AG09309 (cell line): ENCODE measurements at places on chromosomes 7 and 10.
A peak's percentile ranks its signal among the peaks of the same experiment; 100 is the strongest.

DNA sequence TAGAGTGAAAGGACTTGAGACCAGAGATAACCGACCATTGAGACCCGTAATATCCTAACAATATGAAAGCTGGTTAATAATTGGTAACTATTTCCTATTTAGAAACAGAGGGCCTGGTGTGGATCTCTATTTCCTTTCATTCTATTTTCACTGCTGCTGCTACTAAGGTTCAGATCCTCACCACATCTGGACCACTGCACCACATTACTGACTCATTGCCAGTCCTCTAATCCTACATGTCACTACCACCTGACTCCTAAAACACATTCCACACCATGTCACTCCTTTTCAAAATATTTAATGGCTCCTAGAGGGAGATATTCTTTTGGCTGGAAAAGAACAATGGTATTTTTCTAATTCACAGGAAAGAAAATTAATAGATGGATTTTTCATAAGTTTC, 6.4 kb downstream of the USP54 start:
- peak; percentile 43 for DNase-seq

DNA sequence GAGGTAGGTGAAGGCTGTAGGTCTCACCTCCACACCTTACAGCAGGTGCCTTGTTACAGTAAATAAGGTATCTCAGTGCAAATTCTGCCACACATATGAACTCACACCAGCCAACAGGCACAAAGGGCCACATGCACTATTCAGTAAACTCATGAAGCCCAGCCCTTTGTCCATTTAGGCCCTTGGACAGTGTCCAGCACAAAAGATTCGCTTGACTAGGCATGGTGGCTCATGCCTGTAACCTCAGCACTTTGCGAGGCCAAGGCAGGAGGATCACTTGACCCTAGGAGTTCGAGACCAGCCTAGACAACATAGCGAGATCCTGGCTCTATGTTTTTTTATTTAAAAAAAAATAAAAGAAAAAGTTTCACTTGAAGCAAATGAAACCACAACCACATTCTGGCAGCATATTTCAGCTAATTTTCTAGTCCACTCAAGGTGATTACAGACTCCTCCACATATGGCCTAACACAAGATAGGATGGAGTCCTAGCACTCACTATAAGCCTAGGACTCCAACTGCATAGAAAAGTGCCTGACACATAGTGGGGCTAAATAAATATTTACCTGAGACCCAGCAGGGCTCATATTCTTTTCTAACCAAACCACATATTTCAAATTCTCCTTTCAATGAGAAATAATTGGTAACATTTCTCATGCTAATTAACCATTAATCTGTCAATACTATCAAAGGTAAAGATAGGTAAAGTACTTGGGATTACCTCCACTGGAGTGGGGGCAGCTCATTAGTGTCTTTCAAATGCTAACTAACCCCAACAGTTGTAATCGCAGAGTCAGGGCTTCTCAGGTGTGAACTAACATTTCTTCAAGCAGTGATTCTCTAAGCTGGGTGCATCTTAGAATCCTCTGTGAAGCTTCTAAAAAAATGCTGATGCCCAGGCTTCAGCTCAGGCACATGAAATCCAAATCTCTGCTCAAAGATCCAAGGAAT, 4.5 kb upstream of the ANKRD1 start:
- DNase-seq, result no peak

GRCh38 chr10:59099481-59099880, 77.0 kb upstream of the PHYHIPL start:
- DNase-seq, result no peak

DNA sequence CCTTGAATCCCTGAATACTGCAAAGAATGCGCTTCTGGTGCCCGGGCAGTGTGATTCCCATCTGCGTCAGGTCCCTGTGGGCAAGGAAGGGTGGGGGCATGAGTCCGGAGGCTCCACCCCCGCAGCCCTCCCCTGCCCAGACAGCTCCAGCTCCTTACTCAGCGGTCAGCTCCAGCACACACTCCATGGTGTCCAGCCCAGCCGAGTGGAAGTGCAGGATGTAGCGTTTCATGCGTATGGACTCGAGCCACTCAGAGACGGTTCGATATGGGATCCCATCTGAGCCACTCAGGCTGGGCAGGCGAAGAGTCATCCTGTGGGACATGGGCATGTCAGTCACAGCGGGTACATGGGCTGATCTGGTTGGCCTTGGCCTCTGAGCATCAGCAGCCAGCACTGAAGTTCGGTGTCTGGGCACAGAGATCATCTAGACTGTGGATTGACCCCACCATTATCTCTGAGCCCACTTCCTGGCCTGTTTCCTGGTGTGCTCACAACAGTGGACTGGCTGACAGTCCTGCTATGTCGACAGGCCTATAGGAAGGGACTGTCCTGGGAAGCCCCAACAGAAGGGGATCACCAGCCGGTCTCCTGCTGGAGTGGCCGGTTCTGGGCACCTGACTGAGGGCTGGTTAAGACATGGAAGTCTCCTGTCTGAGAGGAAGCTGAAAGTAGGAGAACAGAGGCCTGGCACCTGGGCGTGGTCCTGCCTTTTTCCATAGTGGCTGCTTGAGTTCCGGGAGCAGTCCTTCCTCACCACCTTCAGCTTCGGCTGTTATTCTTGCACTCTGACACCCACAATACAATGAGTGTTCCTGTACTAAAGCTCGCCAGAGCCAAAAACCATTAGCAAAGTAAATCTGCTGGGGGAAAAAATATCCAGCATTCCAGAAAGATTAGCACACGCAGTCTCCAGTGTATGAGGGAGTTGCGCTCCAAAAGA, 10.6 kb downstream of the ZYX start:
- DNase-seq, result no peak

- no peak for DNase-seq
Observed at GRCh38 chr10:133358162-133358924, 524 bp upstream of the FUOM start.

GRCh38 chr10:85430991-85431390, 935.6 kb downstream of the GRID1 start:
- DNase-seq, result no peak

GRCh38 chr7:149430192-149430591, 30.7 kb downstream of the ZNF777 start:
- no peak for DNase-seq

DNA sequence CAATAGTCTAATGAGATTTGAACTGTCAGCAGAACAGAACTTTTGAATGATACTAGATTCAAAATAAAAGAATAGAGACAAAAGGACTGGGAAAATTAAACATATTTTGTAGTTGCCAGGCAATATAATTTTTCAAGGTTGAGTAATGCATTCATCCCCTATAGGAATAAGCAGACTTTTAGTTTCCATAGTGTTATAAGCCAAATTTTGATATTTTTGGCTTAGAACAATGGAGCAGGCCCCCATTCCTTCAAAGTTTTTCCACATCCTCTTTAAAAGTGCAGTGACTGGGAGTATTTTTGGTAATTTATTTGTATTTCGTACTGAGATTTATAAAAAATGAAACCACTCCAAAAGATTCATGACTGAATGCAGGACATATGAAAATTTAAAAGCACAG, 24.0 kb downstream of the MEOX2 start:
- DNase-seq, result no peak

DNA sequence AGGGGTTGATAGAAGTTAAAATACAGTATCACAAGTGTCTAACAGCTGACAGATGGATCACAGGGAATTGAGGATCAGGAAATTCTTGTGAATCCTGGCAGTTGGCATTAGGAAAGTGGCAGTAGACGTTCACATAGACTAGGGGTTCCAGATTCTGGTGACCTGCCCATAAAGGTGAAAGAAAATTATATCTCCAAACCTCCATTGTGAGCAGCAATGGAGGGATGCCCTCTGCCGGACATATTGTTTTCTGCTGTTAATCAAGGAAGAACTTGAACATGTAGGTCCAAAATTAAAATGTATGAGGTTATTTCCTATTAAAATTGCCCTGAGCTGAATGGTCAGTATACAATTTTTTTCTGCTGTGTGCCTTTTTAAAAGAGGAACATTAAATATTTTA, 5.1 kb downstream of the NME8 start:
- no peak for DNase-seq

- DNase-seq, result no peak
Observed at GRCh38 chr10:11472158-11472753, 139.2 kb downstream of the USP6NL start.

GRCh38 chr10:99372546-99373271, 43.6 kb downstream of the CNNM1 start:
- DNase-seq, result peak; percentile 64

- no peak for DNase-seq
Observed at GRCh38 chr7:985915-986741, 3.1 kb downstream of the CYP2W1 start.

GRCh38 chr7:123975084-123975483, 50.0 kb downstream of the SPAM1 start:
- no peak for DNase-seq

DNA sequence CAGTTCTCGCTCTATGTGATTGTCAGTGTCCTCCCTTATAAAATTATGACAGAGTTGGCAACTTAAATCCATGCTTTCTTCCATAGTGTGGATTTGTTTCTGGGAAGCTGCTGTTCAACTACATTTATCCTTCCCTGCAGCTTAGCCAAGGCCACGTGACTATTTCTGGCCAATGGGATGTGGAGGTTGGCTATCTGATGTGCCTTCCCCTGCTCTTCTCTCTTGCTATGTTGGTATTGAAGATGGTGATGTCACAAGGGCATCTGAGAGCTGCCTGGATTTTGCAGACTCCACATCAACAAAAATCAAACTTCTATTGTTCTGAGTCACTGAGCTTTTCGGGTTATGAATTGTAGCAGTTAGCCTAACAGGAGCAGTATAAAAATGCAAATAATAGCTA, 164.9 kb upstream of the RHOBTB1 start:
- no peak for DNase-seq

DNA sequence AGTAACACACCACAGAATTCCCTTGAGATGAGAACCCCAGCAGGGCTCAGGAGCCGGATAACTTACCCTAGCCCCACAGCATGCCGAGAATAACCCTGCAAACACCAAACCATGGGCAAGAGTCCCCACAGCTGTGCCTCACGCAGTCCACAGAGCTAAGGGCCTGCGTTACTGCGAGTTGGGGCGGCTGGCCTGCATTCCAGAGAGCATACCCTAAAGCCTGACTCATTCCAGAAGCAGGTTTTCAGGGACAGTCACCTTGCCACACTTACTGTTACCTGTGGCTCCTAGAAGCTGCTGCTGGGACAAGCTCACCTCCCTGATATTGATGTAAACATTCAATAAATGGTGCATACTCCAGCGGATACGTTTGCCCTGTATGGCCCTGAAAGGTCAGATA, 18.6 kb downstream of the FGFR2 start:
- no peak for DNase-seq

DNA sequence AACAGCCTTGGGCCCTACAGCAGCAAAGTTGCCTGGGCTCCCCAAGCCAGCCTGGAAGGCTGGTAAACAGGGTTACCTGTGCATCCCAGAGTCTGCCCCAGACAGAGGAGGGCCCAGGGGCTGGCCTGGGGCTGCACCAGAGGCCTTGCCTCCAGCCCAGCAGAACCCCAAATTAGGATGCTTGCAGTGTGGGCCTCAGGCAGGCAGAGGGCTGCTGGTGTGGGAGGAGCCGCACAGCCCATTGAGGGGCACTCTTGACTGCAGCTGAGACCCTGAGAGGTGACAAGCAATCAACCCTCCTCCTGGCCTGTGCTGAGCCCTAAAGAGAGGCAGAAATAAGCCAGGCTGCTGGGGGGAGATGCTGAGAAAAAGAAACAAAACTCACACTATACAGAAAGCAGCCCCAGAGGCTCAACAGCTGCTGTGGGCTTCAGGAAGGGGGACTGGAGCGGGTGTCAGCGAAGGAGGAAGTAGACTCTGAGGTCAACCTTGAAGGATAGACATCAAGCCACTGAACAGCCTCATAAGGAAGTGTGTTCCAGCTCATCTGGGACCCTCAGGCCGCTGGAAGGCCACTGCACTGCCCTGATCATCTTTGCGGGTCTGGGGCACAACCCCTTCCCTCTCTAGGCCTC, 6.6 kb downstream of the AIFM2 start:
- DNase-seq, result no peak

DNA sequence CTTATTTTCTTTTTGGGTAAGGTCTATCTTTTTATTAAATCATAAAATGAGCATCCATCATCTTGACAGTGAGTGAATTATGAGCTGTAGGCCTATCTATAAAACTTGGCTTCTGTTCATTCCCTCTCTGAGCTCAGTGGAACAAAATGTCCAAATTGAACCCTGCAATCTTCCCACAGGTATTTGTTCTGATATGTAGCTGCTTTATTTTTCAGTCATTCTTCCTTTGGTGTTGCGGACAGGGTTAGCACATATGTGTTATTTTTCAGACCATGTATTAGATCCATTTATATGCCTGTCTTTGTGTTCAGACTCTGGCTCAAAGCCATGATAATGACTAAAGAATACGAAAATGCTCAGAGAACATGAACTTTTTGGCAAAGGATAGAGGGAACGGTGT, 201.6 kb upstream of the KIAA1217 start:
- no peak for DNase-seq

DNA sequence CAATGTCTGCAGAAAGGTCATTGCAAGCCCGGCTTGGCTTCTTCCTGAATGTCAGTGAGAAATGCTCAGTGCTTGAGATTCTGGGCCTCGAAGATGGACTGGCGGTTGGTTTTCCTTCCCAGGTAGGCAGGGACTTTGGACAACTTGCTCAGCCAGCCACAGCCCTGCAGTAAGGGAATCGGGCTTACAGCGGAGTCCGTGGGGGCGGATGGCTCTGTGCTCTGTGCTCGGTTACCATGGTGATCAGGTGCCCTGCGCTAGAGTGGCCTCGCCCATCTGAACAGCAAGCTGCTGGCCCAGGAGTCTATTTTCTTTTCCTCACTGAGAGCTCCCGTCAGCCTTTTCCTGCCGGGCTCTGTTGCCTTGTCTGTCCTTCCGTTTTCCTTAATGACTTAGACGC, 77.8 kb upstream of the SH2B2 start:
- no peak for DNase-seq

GRCh38 chr7:95441042-95441823, 6.4 kb upstream of the PON2 start:
- no peak for DNase-seq

- DNase-seq, result no peak
Observed at GRCh38 chr10:21525367-21526187, at the start of gene SKIDA1. TSS of gene SKIDA1 (minus strand) at chr10:21525682. CDS start at chr10:21517822, 7,860 bp downstream.

DNA sequence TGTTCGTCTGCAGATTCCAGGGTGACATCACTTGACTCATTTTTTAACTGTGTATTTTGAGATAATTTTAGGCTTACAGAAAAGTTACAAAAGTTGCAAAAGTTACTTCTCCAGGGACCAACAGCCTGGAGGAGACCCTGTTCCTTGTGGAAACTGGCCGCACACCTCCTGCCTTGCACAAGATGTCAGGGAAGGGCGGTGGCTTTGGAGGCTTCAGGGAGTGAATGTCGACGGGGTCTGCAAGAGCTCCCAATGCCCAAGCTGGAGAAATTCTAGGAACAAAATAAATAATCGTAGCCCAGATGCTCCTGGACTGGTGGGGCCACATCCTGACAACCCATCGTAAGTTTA, 62.2 kb upstream of the FAM20C start:
- no peak for DNase-seq

- no peak for DNase-seq
Observed at GRCh38 chr7:108327353-108327752, 128.9 kb downstream of the NRCAM start.

DNA sequence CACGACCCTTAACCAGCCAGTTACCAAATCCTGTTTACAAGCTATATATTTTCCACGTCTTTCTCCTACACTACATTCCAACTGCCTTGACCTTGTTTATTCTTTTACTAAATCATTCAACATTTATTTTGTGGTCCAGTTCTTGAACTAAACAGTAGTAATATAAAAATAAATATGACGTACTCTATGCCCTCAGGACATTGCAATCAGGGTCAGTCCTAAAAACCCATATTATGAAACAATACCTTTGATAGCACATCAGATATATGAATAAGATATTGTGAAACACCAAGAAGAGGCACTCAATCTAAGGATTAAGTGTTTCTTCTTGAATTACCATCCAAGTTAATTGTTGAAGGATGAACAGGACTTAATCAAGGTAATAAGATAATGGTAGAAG, 52.5 kb upstream of the WNT16 start:
- DNase-seq, result no peak
